ENCODE measurements at places on chromosomes 3 and 15. TPM values are rescaled to one million over a fixed set of nuclear protein-coding genes. Genes with fewer than 3 reads are reported as not detected.
A peak's percentile ranks its signal among the peaks of the same experiment; 100 is the strongest.

GRCh38 chr3:38960953-38961622, 90.7 kb downstream of the SCN11A start:
- no peak for DNase-seq

GRCh38 chr3:52106951-52107611, 47.1 kb downstream of the POC1A start:
- peak; percentile 64 for DNase-seq

DNA sequence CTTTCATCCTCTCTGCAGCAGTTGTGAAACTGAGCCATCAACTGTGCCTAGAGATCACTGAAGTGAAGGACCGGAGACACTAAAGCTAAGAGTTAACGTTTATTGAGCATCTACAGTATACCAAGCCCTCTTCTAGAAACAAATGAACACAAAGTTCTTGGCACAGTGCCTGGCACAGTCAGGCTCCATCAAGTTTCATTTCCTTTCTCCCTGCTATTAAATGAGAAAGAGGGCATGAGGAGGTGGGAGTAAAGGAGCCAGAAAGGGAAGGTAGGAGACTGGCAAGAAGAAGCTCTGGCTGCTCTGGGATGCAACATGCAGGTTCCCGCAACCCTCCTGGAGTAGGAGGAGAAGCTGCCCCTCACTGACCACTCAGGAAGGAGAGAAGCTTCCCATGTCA, 30.6 kb downstream of the CYP19A1 start:
- no peak for DNase-seq

GRCh38 chr3:98331329-98331728, 22.3 kb upstream of the OR5K4 start:
- DNase-seq: no peak

- no peak for DNase-seq
Measured at GRCh38 chr15:63582718-63583426, 14.3 kb upstream of the FBXL22 start.

DNA sequence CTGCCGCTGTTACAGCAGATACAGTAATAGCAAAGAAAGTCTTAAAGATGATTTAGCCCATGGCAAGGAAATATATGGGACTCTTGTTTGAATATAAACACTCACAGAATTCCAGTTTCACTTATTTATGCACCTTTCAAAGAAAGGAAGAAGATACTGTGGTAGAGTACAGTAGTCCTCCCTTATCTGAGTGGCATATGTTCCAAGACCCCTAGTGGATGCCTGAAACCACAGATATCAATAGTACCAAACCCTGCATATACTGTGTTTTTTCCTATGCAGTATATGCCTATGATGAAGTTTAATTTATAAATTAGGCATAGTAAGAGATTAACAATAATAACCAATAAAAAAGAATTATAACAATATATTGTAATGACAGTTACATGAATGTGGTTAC, 8.2 kb downstream of the MAP2K1 start:
- no peak for DNase-seq

GRCh38 chr15:34652726-34653033, 69.2 kb upstream of the GOLGA8B start:
- no peak for DNase-seq

- no peak for DNase-seq
Measured at GRCh38 chr3:177694316-177694715, 497.0 kb upstream of the TBL1XR1 start.

- DNase-seq: no peak
Measured at GRCh38 chr15:79812541-79812940, 84.3 kb downstream of the MTHFS start.

GRCh38 chr15:46460431-46461094, 825.7 kb downstream of the SQOR start:
- no peak for DNase-seq

- no peak for DNase-seq
Measured at GRCh38 chr3:139758654-139759291, 81.0 kb upstream of the NMNAT3 start.

GRCh38 chr3:187082758-187083375, 56.4 kb downstream of the RPL39L start:
- no peak for DNase-seq

GRCh38 chr15:25436707-25437106, 2.1 kb downstream of the UBE3A start:
- DNase-seq: no peak

DNA sequence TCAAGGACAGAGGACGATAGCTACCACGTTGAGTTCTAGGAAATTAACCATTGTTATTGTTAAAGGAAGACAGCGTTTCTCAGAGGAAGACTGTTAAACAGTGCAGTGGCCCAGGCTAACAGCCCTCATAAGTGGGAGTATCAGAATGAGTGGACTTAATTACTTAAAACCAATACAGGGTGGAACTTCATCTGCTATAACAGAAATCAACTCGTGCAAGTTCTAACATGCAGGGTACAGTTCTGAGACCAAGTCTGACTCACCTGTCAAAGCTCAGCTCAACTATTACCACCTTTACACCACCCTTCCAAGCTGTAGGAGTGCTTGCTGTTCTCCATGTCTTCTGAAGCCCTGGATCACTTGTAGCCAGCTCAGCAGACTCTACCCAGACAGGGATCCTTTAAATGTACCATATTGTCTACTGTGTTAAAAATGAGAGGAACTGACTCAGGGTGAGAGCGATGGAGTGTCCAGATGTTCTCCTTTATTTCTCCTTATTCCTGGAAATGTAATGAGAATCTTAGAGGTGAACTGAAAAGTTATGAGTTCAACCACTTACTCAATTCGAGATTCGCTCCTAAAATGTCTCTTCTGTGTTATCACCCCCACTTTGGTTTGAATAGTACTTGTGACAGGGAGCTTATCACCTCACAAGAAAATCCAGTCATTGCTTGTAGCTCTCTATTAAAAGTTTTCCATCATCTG, 26.5 kb downstream of the CD86 start:
- DNase-seq: no peak

DNA sequence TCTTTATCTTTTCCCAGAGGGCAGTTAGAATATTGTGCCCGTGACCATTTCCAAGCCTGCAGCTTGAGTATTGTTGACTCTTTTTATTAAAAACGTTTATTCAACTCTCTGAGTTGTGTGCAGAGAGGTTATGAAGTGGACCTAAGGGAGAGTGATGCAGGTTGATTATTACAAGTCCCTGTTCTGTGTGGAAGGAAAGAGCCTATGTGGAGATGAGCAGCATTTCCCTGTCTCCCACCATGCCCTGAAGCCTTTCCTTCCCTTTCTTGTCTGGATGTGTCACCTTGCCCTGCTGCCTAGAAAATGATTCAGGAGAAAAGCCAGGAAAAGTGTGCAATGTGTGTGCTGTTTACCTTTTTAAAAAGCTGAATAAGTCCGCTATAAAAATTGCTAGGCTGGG, 19.4 kb downstream of the ZPLD1 start:
- no peak for DNase-seq

DNA sequence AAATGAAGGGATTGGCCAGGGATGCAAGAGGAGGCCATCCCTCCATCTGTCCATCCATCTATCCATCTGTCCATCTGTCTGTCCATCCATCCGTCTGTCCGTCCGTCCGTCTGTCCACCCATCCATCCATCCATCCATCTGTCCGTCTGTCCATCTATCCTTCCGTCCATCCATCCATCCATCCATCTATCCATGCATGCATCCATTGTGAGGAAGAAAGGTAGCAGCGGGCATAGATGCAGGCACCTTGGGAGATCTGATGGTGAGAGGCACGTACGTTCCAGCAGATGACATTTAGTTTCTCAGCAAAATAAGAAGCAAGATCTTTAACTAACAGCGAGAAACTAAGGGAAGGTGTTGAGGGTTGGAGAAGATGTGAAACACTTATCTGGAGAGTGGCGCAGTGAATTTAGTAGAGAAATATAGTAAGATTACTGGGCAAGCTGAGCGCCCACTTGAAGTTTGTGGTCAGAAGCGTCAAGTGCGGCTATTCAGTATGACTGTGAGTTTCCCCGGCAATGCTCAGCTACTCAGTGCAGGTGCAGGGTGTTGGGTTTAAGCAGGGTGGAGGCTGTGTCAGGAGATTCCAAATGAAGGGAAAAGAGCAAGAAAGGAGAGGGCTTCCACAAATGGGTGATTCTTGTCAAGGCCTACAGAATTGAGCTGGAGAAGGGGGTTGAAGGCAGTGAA, 22.4 kb upstream of the SRP14 start:
- DNase-seq: peak; percentile 10

GRCh38 chr3:177591379-177591778, 394.1 kb upstream of the TBL1XR1 start:
- DNase-seq: no peak

GRCh38 chr15:87638554-87639083, 617.9 kb downstream of the NTRK3 start:
- no peak for DNase-seq

DNA sequence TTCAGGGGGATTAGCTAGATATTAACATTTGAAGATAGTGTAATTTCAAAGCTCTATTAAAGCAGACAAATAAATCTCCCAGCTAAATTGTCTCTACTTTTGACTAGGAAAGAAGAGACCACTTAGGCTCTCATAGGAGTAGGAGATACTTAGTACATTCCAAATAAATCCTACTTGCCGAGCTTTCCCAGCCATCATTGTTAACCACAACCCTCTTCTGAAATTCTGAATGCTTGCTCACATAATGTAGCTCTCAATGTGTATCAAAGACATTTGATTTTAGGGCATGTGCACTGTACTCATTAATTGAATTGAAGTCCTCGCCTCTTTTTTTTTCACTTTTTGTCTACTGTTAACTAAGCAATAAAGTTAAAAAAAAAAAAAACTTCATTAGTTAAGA, 598.2 kb upstream of the ADAMTS9 start:
- DNase-seq: no peak

- DNase-seq: no peak
Measured at GRCh38 chr3:141412087-141412935, 44.0 kb downstream of the ZBTB38 start.

DNA sequence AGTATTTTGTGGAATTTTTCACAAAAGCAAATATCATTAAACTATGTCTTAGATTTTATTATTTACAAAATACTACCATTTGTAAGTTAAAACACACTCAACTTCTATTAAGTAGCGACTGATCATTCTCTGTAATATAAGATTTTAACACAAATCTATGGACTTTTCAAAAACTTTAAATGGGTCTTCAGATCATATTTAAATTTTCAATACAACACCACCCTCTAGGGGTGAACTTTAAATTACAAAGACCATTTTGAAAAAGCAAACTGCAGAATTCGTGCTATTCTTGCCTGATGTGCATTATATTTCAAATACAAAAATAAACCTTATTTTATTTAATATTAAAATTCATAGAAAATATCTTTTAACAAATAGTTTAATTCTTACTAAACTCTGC, 8.2 kb upstream of the VGLL4 start:
- no peak for DNase-seq

GRCh38 chr3:128267541-128267940, 114.3 kb downstream of the EEFSEC start:
- DNase-seq: no peak

DNA sequence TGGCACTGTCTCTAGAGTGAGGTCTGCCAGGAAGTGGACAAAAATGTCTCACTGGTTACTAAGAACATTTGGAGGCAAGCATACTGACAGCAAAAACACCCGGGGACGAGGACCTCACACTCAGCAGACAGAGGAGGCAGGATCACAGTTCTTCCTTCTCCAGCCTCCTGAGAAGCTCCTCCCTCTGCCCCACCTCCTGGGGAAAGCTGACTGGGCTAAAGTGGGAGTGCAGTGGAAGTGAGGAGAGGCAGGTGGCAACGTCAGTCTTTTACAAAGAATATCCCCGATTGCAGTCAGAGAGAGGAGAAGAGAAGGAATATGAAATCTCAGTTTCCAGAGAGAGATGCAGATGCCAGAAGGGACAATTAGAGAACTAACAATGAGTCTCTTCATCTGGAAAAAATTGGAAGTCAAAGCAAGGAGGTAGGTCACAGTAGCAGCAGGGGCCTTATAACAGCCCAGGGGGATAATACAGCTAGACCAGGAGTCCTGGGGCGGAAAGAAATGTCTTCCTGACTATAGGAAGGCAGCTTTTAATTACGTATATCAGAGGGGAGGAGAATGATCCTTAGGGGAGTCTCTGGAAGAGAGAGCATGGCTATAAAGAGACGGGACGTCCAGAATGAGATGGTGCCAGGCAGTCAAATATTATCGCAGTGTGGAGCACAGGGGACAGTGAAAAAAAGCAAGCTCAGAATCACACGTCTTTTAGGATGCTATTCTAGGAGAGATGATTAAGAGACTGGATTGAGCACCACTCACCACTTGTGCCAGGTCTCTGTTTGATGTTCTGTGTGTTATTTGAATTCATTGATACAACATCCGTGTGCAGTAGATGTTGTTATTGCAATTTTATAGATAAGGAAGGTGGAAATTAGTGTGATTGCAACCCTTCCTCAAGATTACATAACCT, 47.2 kb downstream of the LEO1 start:
- DNase-seq: no peak

- no peak for DNase-seq
Measured at GRCh38 chr15:70430069-70430468, 332.4 kb upstream of the TLE3 start.

- DNase-seq: no peak
Measured at GRCh38 chr15:83099290-83099689, 8.2 kb upstream of the TM6SF1 start.

DNA sequence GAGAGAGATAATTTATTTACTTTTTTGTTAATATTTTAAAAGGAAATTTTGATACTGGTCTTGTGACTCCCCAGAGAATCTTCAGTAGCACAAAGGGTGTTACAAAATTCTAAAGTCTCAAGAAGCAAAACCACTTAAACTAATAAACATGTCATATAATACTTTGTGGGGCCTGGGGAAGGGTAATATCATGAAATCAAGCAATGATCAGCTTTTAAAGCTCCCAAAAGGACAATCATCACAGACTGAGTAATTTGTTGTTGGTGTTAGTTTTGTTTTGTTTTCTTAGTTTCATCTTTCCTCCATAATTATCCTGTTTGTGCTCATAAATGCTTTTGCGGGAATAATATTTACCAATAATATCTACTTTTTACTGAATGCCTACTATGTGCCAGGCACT, 55.0 kb downstream of the TMEM212 start:
- no peak for DNase-seq

GRCh38 chr15:56992725-56993124, 74.3 kb downstream of the TCF12 start:
- DNase-seq: no peak

GRCh38 chr15:42704492-42704926, 32.4 kb downstream of the CDAN1 start:
- DNase-seq: no peak

DNA sequence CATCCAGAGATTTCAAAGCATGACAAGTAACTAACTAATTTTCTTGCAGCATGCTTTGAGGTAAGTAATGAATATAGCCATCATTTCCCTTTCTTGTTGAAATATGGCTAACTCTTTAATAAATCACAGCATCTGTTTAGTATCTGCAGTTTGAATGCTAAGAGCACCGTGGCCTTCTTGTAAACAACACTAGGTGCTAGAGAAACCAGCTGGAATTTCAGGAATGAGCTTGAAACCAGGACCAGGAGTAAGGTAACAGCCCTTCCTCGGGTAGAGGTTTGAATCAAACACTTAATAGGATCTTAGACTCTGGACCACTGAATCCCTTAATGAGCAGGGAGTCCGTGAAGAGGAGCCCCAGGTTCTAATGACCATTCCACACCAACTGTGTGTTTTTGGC, 13.6 kb downstream of the CALML4 start:
- no peak for DNase-seq

- DNase-seq: peak; percentile 87
Measured at GRCh38 chr15:45116482-45117307, 2.6 kb downstream of the DUOXA2 start.

The DMXL2 gene
- 20.0 TPM for total RNA-seq

The LEKR1 gene
- 0.59 TPM for total RNA-seq

The DGKG gene
- 1.7 TPM for total RNA-seq

The VGLL3 gene
- total RNA-seq: 170 TPM

The ZDHHC19 gene
- not detected for total RNA-seq

The CLDN1 gene
- 13.1 TPM for total RNA-seq

The CCDC39 gene
- not detected for total RNA-seq

The SH3GL3 gene
- total RNA-seq: not detected

The WNT7A gene
- not detected for total RNA-seq

The CTXN2 gene
- total RNA-seq: not detected
